ENCODE measurements at places on chromosomes 16 and 17. TPM values are rescaled to one million over a fixed set of nuclear protein-coding genes. Genes with fewer than 3 reads are reported as not detected.

GRCh38 chr16:83004868-83005652 is 378.3 kb downstream of the CDH13 start:
- DNase-seq: no peak

GRCh38 chr16:70698901-70699300 is 13.0 kb upstream of the MTSS2 start:
- no peak for DNase-seq

- DNase-seq: no peak
Observed at GRCh38 chr17:41518789-41519449, at the start of gene KRT15. TSS of gene KRT15 (minus strand) at chr17:41518890. CDS start at chr17:41518827, 63 bp downstream.

DNA sequence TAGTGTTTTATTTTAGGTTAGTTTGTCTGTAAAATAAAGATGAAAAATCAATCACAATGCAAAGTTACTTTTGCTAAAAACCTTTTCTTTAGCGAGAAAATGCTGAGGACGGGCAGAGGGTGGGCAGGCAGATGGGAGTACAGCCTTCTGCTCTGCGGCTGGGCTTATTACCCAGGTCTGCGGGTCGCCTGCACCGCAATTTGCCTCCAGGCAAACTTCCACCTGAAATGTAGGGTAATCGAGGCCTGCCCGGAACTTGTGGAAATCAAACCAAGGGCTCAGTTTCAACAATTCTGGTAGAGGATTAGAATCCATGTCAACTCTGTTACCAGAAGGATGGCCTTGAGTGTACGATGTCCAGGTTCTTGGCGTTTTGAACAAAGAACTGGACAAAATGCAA is 22.3 kb upstream of the MMD start:
- no peak for DNase-seq

Gene KRTAP9-2
- total RNA-seq: not detected

Gene KRTAP4-1
- total RNA-seq: not detected

DNA sequence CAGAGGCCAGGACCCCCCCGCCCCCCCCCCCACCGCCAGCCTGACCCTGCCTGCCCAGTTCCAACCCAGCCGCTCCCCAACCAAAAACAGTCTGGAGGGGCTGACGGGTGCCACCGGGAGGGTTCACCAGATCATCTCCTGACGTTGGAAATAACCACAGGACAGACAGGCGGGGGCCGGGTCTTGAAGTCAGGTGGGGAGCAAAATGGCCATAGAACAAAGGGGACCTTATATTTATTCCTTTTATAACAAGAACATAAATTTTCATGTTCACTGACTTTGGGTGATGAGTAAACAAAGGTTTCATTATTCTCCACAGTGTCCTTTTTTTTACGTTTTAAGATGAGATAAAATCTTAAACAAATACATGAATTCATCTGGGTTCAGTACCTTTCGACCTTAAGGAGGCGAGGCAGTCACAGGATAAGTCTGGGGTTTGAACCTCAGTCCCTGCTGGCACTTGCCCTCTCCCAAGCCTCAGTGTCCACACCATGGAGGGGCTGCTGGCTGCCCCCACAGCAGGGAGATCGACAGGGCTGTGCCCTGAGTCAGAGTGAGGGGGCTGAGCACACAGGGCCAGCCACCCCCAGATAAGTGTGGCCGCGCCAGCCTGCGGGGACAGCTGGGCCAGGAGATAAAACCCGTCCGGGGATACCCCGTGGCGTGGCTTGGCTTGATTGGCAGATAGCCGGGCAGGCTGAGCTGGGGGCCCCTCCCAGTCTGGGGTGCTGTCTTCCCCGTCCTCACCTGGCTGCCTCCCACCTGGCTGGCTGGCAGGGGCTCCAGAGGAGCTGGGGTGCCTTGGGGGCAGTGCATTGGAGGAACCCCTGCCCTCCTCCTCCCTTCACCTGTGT is 15.0 kb downstream of the SLC7A5 start:
- DNase-seq: no peak

GRCh38 chr16:2008009-2008526 is 1.6 kb downstream of the ZNF598 start:
- DNase-seq: no peak

GRCh38 chr16:9827062-9827752 is 355.0 kb downstream of the GRIN2A start:
- peak; percentile 66 for DNase-seq

Gene CHST4
- total RNA-seq: not detected

GRCh38 chr17:17587614-17588337 is 3.7 kb downstream of the PEMT start:
- no peak for DNase-seq

DNA sequence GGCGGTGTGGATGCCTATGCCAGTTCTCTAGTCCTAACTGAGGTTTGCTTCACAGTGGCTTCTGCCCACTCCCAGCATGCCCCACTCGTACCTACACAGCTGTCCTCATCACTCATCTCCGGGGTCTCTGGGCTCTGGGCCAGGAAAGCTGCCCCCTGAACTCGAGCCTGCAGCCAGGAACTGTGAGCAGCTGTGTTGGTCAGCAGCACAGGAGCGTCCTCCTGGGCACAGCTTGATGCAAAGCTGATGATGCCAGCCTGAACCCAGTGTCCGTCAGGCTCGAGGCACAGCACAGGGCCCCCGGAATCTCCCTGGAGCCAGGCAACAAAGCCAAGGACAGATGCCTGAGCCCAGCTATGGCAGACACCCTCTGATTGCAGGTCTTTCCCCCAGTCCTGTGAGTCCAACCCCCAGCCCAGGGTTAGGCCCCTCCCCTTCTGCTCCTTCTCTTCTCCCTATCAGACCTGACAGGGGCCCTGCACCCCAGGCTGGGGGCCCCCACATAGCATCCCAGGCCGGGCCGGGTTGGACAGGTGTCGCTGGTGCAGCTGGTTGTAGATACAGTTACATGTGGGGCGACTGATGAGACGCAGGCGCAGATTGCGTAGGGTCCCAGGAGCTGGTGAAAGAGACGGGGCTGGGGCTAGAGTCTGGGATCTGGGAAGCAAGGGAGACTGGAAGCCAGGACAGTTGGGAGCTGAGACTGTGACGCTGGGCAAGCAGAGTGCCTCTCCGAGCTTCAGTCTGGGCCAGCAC is 2.7 kb downstream of the PRSS53 start:
- DNase-seq: no peak

GRCh38 chr17:34228781-34229180 is 26.3 kb upstream of the CCL2 start:
- no peak for DNase-seq

DNA sequence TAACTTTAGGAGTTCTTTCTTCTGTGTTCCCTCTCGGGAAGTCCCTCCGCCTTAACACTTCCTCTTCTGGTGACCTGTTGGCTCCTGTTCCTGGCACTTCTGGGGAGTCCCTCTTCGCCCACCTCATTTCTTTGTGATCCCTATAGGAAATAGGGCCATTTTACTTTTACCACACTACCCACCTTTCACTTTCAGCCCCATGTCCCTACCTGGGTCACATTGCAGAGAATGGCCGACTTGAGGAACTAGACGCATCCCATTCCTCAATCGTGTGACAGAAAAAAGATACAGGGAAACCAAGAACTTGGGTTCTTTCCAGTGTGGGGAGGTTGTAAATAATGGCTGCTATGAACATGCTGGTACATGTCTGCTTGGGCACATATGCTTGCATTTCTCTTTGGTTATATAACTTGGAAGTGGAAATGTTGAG is 6.6 kb downstream of the IL21R start:
- DNase-seq: peak; percentile 87

GRCh38 chr17:17844079-17844478 is 7.3 kb upstream of the SREBF1 start:
- no peak for DNase-seq

Gene OR4D1
- not detected for total RNA-seq

DNA sequence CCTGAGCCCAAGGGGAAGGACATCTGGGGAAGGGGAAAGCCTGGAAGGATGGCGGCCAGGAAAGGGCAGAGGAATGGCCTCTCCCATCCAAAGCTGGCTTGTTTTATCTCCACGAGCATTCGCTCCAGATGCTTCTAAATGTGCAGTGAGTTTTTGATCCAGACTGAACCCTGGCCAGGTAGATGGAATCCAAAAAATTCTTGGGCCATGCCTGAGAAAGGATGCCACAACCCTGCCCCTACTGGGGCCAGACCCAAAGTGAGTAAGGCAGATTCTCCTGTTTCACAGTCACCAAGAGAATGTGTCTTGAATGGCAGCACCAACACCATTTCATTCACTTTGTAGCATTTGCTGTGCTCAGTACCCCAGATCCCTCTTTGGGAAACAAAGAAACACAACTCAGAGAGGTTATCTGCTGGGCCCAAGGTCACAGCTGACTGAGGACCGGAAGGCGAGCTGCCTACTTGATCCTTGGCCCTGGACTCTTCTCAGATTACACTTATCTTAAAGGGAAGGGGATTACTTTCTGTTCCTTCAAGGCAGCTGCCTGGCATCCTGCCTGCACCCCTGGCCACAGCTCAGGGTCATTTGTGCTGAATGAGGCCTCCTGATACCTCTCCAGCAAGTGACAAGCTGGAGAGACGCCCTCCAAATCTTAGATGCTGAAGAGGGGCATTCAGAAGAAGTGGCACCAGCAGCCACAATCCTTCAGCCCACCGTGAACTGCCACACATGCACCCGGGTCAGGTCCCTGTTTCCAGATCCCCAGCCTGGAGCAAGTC is 3.6 kb downstream of the LRRC75A start:
- DNase-seq: no peak

GRCh38 chr16:27108051-27108770 is 41.5 kb downstream of the C16orf82 start:
- no peak for DNase-seq

Gene CDK10
- 45.1 TPM for total RNA-seq

Gene CMTM1
- total RNA-seq: 1.7 TPM

DNA sequence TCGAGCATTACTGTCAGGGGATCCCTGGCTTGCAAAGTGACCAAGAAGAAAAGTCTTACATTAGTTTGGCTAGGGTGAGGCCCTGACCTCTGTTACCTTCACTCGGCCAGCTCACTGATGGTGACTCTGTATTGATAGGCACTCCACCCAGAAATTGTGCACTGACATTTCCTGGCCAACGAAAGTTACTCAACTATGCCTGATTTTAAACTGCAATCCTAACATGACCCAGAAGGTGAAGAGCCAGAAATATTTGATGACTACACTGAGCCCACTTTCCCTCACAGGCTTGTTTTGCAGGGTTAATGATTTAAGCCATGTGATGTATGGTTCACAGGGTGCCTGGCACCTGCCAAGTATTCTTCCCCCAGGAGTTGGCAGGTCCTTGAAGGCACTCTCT is 208.2 kb upstream of the MAF start:
- DNase-seq: peak; percentile 86

Gene MYH1
- 0.13 TPM for total RNA-seq

- no peak for DNase-seq
Observed at GRCh38 chr17:79760197-79760906, 17.6 kb upstream of the CBX2 start.

- DNase-seq: no peak
Observed at GRCh38 chr17:80976701-80977100, 14.9 kb upstream of the CHMP6 start.

Gene CHST5
- total RNA-seq: not detected

DNA sequence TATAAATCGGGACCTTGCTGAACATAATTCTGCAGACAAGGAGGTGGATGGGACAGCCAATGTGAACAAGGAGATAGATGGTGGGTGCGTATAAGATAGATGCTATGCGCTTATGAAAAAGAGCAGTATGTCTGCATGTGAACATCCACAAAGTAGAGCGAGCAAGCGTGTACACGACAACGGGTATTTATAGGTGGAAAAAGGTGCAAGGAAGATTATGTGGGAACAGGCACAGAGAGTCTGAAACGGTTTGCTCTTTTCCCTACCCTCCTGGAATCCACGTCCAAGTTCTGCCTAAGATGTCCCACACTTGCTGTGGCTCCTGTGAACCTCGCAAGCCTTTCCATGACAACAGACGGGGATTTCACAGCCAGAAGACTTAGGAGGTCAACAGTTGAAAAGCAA is 43.0 kb downstream of the SNX11 start:
- no peak for DNase-seq

DNA sequence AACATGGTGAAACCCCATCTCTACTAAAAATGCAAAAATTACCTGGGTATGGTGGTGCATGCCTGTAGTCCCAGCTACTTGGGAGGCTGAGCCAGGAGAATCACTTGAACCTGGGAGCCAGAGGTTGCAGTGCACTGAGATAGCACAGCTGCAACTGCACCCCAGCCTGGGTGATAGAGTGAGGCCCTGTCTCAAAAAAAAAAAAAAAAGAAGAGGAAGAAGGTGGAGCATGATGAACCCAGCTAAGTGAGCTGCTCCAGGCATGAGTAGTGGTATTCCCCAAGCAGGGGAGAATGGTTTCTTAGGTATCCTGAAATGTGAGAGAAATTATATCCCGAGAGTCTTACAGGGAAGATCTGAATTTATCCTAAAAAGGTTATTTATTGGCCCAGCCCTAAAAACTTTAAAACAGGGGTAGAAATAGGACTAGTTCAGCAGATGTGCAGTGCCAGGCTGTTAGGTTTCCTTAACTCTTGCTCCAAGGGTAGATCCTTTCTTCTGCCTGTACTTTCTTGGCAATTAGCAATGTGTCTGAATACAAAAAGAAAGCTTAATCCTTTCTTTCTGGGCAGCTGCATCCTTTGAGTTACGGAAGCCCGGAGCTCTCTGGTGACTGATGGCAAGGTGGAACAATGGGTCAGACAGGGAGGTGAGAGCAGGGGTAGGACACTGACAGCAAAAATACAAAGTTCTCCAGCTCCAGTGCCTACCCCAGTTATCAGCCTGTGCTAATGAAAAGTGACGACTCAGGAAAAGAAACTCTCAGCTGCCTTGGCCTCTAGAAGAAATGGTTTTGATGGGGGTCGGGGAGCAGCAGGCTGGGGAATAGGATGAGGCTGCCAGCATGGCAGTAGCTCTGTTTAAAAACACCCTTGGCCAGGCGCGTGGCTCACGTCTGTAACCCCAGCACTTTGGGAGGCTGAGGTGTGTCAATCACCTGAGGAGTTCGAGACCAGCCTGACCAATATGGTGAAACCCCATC is 36.5 kb upstream of the TOB1 start:
- DNase-seq: no peak

Gene SLC6A2
- 0.33 TPM for total RNA-seq

DNA sequence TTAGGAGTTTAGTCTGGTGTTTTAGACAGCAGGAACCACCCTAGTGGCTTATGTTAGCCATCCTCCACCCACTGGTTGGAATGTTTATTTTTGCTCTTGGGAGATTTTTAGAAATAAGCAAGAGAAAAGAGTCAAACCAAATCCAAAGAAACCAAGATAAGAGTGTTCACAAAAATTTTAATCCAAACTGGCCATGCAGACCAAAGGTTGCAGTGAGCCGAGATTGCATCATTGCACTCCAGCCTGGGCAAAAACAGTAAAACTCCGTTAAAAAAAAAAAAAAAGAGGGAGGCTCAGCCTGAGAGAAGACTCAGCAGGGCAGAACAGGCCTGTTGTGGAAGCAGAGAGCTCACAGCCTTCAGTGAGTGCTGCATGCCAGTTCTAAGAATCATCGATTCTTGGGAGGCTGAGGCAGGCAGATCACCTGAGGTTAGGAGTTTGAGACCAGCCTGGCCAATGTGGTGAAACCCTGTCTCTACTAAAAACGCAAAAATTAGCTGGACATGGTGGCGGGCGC is 12.2 kb upstream of the C16orf54 start:
- no peak for DNase-seq
